ENCODE measurements at places on chromosomes 5 and 9.

DNA sequence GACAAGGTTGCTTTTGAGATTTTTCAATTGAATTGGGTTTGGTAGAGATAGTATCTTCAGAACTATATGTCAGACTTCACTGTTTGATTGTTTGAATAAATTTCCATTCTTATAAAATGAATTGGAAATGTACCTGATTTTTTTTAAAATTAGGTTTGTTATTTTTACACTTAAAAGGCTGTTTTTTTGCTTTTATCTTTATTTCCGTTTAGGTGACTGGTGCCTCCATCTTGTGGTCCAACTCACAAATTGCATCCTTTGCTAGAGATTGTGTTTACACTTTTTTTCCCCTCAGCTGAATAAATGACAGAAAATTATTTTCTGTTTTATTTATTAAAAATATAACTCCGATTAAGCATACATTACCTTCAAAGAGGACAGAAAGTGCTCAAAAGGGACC lies 15.6 kb downstream of the NDUFAF2 start:
- DNase-seq: no peak

- DNase-seq: peak; percentile 82
Measured at GRCh38 chr9:97398999-97399758, 12.7 kb upstream of the TDRD7 start.

DNA sequence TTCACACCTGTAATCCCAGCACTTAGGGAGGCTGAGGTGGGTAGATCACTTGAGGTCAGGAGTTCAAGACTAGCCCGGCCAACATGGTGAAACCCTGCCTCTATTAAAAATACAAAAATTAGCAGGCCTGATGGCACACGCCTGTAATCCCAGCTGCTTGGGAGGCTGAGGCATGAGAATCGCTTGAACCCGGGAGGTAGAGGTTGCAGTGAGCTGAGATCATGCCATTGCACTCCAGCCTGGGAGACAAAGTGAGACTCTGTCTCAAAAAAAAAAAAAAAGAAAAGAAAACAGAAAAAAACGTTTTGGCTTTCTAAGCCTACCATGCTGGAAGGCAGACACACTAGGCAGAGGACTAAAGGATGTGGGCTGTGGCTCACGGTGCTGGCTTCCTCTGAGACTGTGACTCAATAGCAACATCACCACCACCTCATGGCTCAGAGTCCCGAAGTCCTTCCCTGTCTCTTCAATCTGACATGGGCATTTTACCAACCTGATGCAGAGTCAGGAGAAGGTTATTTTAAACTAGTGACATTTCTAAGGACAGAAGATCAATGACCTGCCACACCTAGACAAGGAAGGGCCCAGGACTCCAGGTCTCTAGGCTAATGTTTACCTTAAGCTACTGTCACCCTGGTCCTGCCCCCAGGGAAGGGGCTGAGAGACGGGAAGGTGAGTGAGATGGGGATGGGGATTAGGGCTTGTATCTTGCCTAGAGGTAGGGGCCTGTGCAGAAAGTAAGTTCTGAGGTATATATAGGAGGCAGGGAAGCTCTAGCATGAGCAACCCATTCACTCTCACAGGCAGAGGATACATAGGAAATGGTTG lies 3.7 kb downstream of the ECSCR start:
- peak; percentile 94 for DNase-seq

DNA sequence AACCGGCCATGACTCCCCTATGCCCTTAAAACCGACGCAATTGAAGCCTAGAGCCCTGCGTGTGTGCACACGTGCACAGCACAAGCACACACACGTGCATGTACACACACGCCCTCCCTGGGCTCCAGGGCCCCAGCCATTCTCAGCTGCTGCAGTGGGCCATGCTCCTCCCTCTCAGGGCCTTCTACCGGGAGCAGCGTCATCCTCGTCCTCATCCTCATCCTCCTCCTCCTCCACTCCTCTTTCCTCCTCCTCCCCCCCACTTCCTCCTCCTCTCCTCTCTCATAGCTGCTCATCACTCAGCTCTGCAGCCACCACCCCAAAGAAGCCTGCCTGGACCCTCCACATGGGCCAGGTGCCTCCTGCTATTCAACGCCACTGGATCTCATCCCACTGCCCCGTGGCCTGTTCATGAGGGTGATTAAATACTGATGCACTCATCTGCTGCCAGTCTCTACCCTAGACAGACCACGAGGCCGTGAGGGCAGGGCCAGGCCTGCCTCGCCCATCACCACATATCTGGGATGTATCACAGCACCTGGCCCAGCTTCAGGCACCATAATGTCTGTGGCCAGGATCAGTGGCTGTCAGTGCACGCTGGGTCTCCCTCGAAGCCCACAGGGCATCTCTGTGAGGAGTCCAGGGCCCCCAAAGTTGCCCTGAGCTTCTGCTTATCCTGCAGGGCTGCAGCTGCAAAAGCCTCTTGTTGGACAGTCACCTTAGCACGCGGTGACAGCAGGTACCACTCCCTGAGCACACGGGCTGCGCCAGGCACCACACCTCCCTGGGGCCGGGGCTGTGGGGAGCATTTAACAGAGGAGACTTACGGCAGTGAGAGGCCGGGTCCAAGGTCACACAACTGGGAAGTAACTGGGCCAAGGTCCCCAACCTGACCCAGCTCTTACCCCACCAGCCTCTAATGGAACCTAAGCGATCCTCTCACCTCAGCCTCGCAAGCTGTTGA lies 9.8 kb downstream of the FAM78A start:
- peak; percentile 67 for DNase-seq

GRCh38 chr9:304519-305185 lies 90.0 kb downstream of the DOCK8 start:
- DNase-seq: no peak

GRCh38 chr5:84285641-84286637 lies 98.7 kb downstream of the EDIL3 start:
- no peak for DNase-seq

DNA sequence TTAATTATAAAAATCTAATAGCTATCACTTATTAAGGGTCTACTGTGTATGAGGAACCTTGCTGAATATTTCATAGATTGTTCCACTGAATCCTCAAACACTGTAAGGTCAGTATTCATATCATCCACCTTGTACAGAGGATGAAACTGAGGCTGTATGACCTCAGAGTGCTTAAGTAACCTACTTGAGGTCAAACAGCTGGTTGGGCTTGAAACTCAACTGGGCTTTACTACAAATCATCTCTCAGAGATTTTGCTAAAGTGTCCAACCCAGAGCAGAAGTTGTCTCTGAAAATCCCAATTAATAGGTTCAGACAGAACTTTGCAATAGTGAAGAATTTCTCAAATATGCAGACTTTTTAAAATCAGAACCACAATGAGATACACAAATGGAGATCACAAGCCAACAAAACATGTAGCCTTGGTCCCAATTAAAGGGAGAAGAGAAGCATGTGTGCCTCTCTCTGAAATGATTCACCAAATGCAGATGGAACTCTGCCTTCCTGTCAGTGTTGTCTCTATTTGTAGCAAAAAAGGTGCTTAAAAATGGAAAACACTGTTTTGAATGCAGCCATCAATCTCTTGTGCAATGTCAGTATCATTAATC lies 131.4 kb downstream of the FAM114A2 start:
- no peak for DNase-seq

DNA sequence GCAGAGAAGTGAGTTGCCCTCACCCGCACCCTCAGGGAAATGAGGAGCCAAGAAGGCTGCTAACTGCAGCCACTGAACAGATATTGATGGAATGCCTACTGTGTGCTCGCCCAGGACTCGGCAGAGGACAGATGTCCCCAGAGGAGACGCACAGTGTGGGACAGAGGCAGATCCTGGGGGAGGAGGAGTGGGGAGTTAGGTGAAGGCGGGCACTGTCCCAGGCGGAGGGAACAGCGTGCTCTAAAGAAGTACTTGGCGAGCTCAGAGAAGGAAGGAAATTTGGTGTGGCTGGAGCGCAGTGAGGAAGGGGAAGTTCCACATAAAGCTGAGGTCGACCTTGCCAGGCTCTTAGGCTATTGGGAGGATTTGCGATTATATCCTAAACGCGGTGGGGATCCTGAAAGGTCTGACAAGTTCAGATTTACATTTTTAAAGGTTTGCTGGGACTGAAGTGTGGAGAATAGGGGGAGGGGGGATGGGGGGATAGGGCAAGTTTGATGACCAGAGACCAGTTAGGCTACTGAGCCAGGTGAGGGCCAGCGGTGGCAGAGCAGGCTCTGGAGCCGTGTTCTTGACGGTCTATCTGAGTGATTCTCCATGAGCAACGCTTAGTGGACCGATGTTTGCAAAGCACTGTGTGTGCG lies 23.6 kb upstream of the CERCAM start:
- no peak for DNase-seq

DNA sequence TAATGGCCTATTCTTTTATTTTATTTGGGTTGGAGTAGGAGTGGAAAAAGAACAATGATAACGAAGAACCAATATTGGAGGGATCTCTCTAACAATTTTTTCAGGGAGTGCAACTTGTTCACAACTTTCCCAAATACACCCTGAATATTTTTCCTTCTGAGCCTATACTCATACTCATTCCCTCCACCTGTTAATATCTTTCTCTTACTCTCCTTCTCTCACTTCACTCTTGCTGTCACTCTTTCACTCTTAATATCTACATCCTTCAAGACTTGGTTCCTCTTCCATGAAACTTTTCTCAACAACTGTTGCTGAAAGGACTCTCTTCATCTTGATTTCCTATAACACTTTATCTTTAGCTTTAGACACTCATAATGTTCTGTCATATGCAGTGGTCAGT lies 39.0 kb upstream of the MYOT start:
- DNase-seq: no peak

GRCh38 chr5:10913841-10914240 lies 152.8 kb upstream of the DAP start:
- DNase-seq: peak; percentile 2

- no peak for DNase-seq
Measured at GRCh38 chr9:123914517-123915196, 15.3 kb downstream of the DENND1A start.

- no peak for DNase-seq
Measured at GRCh38 chr5:120677481-120677880, 213.4 kb downstream of the PRR16 start.

- no peak for DNase-seq
Measured at GRCh38 chr5:154793599-154794524, 38.7 kb downstream of the LARP1 start.

GRCh38 chr9:76877961-76878360 lies 28.0 kb downstream of the PRUNE2 start:
- DNase-seq: no peak

DNA sequence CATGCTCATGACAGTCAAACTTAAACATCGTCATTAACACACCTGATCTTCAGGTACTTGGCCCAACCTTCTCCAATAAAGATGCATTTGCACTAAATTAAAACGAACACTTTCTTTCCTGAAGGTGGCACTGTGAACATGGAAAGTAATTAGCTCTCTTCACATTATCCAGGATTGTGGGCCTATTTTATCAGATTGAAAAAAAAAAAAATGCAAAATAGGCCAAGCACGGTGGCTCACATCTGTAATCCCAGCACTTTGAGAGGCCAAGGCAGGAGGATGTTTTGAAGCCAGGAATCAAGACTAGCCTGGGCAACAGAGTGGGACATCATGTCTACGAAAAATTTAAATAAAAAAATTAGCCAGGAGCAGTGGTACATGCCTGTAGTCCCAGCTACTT lies 14.4 kb upstream of the CDC20B start:
- no peak for DNase-seq

DNA sequence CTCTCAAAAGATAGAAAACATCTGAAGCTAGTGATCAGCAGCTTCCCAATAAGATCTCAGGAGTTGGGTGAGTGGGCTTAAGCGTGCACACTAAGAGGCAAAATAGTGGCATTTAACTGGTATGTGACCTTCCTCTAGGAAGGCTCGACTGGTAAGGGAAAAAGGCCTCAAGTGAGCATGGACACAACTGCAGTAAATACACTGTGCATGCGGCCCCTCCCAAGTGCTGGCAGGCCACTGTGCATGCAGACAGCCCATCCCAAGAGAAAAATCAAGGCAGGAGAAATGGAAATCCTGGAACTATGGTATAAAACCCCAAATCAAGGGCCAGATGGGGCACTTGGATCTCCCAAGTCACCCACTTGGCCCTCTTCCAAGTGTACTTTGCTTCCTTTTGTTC lies 112.7 kb downstream of the SMC2 start:
- no peak for DNase-seq

- DNase-seq: no peak
Measured at GRCh38 chr5:86542532-86542931, 75.2 kb upstream of the COX7C start.

DNA sequence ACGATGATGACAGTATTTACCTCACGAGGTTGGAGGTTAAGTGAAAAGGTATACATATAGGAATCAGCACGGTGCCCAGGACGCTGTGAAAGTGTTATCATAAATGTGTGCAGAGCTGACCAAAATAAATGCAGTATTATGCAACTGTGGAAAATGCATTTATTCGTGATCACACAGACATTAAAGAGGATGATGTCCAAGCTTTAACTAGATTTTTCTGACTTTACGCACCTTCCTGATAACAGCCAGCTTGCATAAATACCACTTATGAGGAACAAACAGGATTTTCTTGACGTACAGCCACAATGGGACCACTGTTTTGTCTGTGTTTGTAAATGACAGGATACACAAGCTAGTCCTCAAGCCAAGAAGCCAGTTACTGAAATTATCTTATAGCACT lies 71.4 kb upstream of the ATP10B start:
- DNase-seq: no peak

DNA sequence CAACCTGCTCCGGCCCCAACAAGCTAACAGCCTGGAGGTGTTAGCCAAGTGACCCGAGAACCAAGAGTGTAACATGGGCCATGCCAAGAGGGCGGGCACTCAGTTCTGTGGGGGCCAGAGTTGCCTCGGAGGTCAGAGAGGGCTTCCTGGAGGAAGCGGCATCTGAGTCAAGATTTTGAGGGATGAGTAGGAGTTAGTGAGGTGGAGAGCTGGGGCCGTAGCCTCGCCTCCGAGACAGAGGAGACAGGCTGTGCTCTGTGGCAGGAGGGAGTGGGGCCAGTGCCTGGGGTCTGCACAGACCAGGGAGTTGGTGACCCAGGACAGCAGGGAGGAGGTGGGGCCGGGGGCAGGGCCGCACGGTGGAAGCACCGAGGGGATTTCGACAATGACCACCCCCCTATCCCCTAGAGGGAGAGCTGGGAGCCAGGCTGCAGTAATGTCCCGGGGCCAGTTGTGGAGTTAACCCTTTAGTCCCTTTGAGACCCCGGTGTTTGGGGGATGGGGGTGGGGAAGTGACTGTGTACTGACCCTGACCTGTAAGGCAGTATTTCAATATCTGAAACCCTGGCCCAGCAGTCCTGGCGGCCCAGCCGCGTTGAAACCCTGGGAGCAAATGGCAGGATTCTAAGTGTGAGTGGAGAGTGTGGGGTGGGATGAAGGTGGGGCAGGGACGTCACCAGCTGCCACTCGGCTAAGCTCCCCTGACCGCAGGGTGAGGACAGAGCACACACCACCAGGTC lies 148.7 kb upstream of the COL5A1 start:
- no peak for DNase-seq

GRCh38 chr9:38183994-38184568 lies 115.1 kb upstream of the SHB start:
- no peak for DNase-seq

DNA sequence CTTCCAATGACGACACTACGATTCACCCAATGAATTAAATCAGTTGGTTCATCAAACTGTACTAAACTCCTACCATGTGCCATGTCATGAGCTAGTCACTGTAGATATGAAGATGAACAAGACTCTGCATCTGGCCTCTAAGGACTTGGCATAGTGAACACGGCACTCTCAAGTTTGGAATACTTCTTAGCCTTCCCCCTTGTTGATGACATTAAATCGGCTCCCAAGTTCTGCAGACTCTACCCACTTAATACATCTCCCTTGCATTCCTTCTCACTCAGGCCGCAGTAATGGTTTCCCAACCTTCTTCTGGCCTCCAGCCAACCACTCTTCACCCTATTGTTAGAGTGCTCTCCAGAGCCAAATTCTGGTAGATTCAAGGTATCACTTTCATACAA lies 184.7 kb downstream of the MAPKAP1 start:
- no peak for DNase-seq

Measured in natural killer cell (primary cell).